Stimulated activated memory B cell treated with anti-CD40 and anti-IgM and Interleukin-4, amounts not matched to agents 10 μg/mL and 1 μg/mL and 100 μg/mL, for 72 hours (primary cell): ENCODE measurements at places on chromosomes 3 and 15.

GRCh38 chr3:195063581-195064193 is 207.3 kb downstream of the XXYLT1 start:
- H3K36me3 ChIP-seq, result peaks cover 30% of the 10 kb centered on the region
- H3K4me1 ChIP-seq, result peaks cover 33% of the 10 kb centered on the region
- H3K27ac ChIP-seq, result no peak overlapping the region
- peaks cover 35% of the 10 kb centered on the region for H3K27me3 ChIP-seq
- ATAC-seq, result no peak

GRCh38 chr15:22796079-22796478 is 9.6 kb downstream of the NIPA1 start:
- no peak for ATAC-seq

- ATAC-seq, result no peak
- H3K4me1 ChIP-seq, result peaks cover 50% of the 10 kb centered on the region
- no peaks in the 10 kb centered on the region for H3K27me3 ChIP-seq
- no peak overlapping the region for H3K27ac ChIP-seq
- H3K4me3 ChIP-seq, result no peak overlapping the region
These were observed 49.9 kb downstream of the KLF13 start for GRCh38 chr15:31376511-31376910.

GRCh38 chr3:182509844-182510460 is 283.4 kb upstream of the ATP11B start:
- H3K4me3 ChIP-seq, result no peak overlapping the region
- no peak overlapping the region for H3K27ac ChIP-seq
- H3K27me3 ChIP-seq, result peaks cover 34% of the 10 kb centered on the region
- no peaks in the 10 kb centered on the region for H3K36me3 ChIP-seq

GRCh38 chr3:177647341-177647740 is 450.1 kb upstream of the TBL1XR1 start:
- no peaks in the 10 kb centered on the region for H3K27me3 ChIP-seq
- peak overlapping the region; percentile 62 for H3K27ac ChIP-seq
- peaks cover 21% of the 10 kb centered on the region for H3K4me1 ChIP-seq
- no peak for ATAC-seq
- H3K4me3 ChIP-seq, result peak overlapping the region; percentile 27

- no peak for ATAC-seq
- no peak overlapping the region for H3K4me3 ChIP-seq
- H3K4me1 ChIP-seq, result no peaks in the 10 kb centered on the region
- no peaks in the 10 kb centered on the region for H3K36me3 ChIP-seq
- no peaks in the 10 kb centered on the region for H3K27me3 ChIP-seq
These were observed 666.3 kb downstream of the ZBBX start for GRCh38 chr3:166713787-166714186.

GRCh38 chr15:67790610-67791319 is 34.5 kb upstream of the SKOR1 start:
- H3K4me1 ChIP-seq, result peaks cover 8% of the 10 kb centered on the region
- no peak overlapping the region for H3K4me3 ChIP-seq
- H3K27me3 ChIP-seq, result no peaks in the 10 kb centered on the region
- H3K27ac ChIP-seq, result no peak overlapping the region
- no peak for ATAC-seq
- H3K36me3 ChIP-seq, result peaks cover 54% of the 10 kb centered on the region

- H3K27me3 ChIP-seq, result peaks cover 29% of the 10 kb centered on the region
- no peaks in the 10 kb centered on the region for H3K36me3 ChIP-seq
- H3K4me3 ChIP-seq, result peak overlapping the region; percentile 35
- H3K4me1 ChIP-seq, result peaks cover 4% of the 10 kb centered on the region
These were observed 10.9 kb downstream of the MESP1 start for GRCh38 chr15:89740137-89740536.

GRCh38 chr15:68880382-68880781 is 49.9 kb upstream of the SPESP1 start:
- no peak overlapping the region for H3K27ac ChIP-seq
- peaks cover 15% of the 10 kb centered on the region for H3K27me3 ChIP-seq
- ATAC-seq, result no peak
- no peak overlapping the region for H3K4me3 ChIP-seq
- H3K36me3 ChIP-seq, result no peaks in the 10 kb centered on the region

GRCh38 chr3:148158210-148158609 is 539.5 kb upstream of the AGTR1 start:
- no peaks in the 10 kb centered on the region for H3K27me3 ChIP-seq
- H3K4me3 ChIP-seq, result no peak overlapping the region
- ATAC-seq, result no peak
- H3K27ac ChIP-seq, result no peak overlapping the region
- no peaks in the 10 kb centered on the region for H3K36me3 ChIP-seq
- no peaks in the 10 kb centered on the region for H3K4me1 ChIP-seq

DNA sequence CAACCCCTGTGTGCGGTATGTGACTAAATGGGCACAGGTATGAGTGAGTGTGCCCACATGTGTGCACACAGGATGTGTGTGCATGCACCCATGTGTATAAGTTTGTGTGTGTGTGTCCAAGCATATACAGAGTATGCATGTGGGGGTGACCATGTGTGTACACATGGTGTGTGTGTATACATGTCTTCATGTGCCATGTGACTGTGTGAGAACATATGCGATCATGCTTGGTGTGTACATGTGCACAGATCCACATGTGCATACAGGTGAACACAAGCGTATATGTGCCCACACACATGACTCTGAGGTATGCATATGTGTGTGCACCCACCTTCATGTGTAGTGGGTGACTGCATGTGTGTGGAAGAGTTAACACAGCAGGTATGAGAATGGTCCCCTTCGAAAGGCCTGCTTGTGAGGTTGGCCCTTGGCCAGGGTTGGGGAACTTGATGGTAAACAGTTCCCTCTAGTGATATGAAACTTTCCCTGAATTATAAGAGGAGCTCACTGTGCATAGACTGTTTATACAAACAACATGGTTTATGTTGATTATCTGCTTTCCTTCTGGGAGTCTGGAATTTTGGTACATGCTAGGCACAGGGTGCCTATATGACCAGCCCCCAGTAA is 10.3 kb downstream of the PFKFB4 start:
- H3K27me3 ChIP-seq, result no peaks in the 10 kb centered on the region
- no peaks in the 10 kb centered on the region for H3K4me1 ChIP-seq
- ATAC-seq, result no peak
- no peak overlapping the region for H3K4me3 ChIP-seq
- no peaks in the 10 kb centered on the region for H3K36me3 ChIP-seq

- H3K27me3 ChIP-seq, result no peaks in the 10 kb centered on the region
- ATAC-seq, result no peak
- no peak overlapping the region for H3K4me3 ChIP-seq
- H3K36me3 ChIP-seq, result no peaks in the 10 kb centered on the region
These were observed 71.2 kb downstream of the RORA start for GRCh38 chr15:61157933-61158332.

DNA sequence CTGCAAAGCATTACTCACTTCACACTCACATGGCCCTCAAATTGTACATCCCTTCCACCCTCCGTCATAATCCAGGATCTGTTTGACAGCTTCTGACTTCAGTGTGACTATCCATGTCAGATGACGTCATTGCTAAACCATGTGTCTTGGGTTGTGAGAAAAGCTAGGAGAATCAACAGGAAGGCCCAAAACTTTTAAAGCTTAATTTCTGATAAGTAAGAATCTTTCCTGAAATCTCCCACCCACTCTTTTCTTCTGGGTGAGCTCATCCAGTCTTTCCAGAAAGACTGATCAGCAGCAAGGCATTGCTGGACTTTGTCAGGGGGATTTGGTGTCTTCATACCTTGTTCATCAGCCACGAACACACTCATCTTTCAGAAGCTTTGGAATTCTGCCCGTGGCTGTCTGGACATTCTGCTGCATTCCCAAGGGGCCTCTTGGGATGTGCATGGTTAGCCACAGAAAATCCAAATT is 11.5 kb upstream of the LMCD1 start:
- no peaks in the 10 kb centered on the region for H3K36me3 ChIP-seq
- H3K4me3 ChIP-seq, result no peak overlapping the region
- ATAC-seq, result no peak
- no peak overlapping the region for H3K27ac ChIP-seq

DNA sequence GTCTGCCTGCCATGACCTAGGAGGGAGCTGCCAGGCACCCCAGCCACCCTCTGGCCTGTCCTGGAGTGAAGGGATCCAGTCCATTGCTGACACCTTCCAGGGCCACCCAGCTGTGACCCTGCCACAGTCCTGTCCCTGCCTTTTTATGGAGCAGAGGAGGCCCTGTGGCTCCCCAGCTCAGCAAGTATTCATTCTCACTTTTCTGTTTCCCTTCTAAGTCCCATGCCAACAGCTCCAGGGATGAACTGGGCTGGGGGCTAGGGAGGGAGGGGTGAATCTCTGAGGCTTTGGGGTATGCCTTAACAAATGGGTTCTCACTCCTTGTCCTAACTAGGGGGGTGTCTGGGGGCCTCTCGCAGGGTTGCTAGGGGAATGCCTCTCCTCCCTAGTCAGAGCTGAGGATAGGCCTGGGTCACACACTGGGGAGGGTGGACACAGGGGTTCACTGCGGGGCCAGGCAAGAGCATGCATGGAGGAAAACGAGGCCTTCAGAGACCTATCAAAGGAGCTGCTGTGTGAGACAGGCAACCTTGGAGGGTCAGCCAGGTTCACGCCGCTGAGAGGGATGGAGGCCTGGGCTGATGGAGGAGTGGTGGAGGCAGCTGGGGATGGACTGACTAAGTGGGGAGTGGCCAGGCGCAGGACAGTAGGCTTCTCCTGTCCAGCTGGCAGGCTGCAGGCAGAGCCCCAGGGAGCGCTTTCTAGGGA is 31.8 kb downstream of the EPHB3 start:
- no peaks in the 10 kb centered on the region for H3K27me3 ChIP-seq
- no peak for ATAC-seq
- H3K4me1 ChIP-seq, result no peaks in the 10 kb centered on the region
- H3K4me3 ChIP-seq, result no peak overlapping the region
- H3K36me3 ChIP-seq, result no peaks in the 10 kb centered on the region

DNA sequence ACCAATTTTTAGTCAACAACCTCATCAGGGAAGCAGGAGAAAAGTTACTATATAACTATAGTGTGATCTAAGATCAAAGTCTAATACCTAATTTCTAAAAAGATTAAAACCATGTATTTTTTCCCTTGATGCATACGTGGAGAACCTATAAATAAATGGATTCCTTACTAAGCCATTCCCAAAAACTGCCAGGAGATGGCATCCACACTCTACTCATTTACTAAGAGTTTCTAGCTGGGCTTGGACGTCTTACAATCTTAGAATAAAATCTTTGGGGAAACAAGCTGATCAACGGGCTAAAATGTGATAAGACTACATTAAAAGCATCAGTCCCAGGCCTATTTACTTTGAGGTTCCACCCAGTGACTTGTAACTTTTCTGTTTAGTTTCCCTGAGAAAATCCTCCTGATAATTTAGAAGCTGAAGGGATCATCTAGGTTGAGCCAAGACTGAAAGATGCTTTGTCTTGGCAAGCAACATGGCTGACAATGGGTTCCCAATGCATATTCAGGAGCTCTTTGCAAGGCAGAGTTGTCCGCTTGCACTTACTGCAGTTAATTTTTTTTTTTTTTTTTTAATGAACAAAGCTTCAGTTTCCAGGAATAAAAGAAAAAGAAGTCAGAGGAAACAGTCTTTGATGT is 85.5 kb upstream of the FGF12 start:
- no peak overlapping the region for H3K27ac ChIP-seq
- no peak for ATAC-seq
- H3K4me3 ChIP-seq, result no peak overlapping the region
- peaks cover 10% of the 10 kb centered on the region for H3K4me1 ChIP-seq
- H3K27me3 ChIP-seq, result no peaks in the 10 kb centered on the region

- peaks cover 9% of the 10 kb centered on the region for H3K27me3 ChIP-seq
- no peak for ATAC-seq
- no peaks in the 10 kb centered on the region for H3K36me3 ChIP-seq
- H3K4me1 ChIP-seq, result peaks cover 8% of the 10 kb centered on the region
- H3K4me3 ChIP-seq, result no peak overlapping the region
- no peak overlapping the region for H3K27ac ChIP-seq
These were observed 135.6 kb upstream of the ABI3BP start for GRCh38 chr3:101128786-101129185.

DNA sequence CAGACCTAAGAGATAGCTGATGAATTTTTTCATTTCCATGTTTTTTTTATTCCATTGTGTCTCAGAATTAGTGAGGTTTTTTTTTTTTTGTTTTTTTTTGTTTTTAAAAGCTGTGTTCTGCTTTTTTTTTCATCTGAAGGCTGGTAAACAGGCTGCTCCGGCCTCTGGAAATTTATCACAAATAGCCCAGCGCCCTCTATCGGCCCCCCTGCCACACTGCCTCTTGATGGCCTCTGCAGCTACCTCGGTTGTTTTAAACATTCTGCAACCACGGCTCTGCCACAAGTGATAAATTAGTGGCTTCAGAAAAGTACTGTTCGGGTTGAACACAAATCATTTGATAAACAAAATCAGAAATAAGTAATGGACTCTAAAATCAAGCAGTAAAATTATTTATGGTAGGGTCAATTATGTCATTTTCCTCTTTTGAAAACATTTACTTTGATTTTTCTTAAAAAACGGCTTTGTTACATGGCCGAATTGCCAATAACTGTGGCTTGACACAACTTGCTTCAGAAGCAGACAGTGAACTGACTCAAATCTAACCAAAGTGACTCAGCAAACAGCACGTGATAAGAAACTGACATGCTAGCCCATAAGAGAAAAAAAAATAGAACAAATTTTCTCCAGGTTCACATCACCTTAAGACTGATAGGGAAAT is 87.8 kb downstream of the RSL24D1 start:
- H3K4me1 ChIP-seq, result no peaks in the 10 kb centered on the region
- H3K36me3 ChIP-seq, result no peaks in the 10 kb centered on the region
- H3K4me3 ChIP-seq, result no peak overlapping the region
- H3K27me3 ChIP-seq, result peaks cover 20% of the 10 kb centered on the region
- no peak for ATAC-seq
- no peak overlapping the region for H3K27ac ChIP-seq

DNA sequence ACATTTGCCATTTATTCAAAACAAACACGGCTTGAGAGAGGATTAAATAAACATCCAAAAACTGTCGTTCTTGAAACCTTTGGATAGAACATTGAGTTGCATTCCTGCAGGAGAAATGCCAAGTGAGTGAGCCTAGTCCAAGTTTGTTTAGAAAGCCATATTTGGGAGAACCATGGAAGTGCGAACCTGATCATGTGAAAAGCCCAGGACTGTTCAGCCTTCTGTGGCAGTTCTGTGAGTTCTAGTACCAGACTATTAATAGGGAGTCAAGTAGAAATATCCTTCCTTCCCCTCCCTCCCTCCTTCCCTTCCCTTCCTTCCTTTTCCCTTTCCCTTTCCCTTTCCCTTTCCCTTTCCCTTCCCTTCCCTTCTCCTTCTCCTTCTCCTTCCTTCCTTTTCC is 470.4 kb downstream of the LPP start:
- no peak overlapping the region for H3K4me3 ChIP-seq
- no peak overlapping the region for H3K27ac ChIP-seq
- ATAC-seq, result no peak
- no peaks in the 10 kb centered on the region for H3K27me3 ChIP-seq

GRCh38 chr15:35289024-35289617 is 204.0 kb upstream of the NANOGP8 start:
- no peaks in the 10 kb centered on the region for H3K27me3 ChIP-seq
- H3K36me3 ChIP-seq, result no peaks in the 10 kb centered on the region
- H3K4me3 ChIP-seq, result no peak overlapping the region
- no peak for ATAC-seq
- no peak overlapping the region for H3K27ac ChIP-seq
- H3K4me1 ChIP-seq, result no peaks in the 10 kb centered on the region

- H3K27ac ChIP-seq, result no peak overlapping the region
- peaks cover 14% of the 10 kb centered on the region for H3K27me3 ChIP-seq
- no peaks in the 10 kb centered on the region for H3K36me3 ChIP-seq
- ATAC-seq, result no peak
- no peaks in the 10 kb centered on the region for H3K4me1 ChIP-seq
- H3K4me3 ChIP-seq, result no peak overlapping the region
These were observed 101.5 kb downstream of the ATP8B4 start for GRCh38 chr15:50017522-50017921.
